ENCODE measurements at places on chromosomes 7 and 10.

DNA sequence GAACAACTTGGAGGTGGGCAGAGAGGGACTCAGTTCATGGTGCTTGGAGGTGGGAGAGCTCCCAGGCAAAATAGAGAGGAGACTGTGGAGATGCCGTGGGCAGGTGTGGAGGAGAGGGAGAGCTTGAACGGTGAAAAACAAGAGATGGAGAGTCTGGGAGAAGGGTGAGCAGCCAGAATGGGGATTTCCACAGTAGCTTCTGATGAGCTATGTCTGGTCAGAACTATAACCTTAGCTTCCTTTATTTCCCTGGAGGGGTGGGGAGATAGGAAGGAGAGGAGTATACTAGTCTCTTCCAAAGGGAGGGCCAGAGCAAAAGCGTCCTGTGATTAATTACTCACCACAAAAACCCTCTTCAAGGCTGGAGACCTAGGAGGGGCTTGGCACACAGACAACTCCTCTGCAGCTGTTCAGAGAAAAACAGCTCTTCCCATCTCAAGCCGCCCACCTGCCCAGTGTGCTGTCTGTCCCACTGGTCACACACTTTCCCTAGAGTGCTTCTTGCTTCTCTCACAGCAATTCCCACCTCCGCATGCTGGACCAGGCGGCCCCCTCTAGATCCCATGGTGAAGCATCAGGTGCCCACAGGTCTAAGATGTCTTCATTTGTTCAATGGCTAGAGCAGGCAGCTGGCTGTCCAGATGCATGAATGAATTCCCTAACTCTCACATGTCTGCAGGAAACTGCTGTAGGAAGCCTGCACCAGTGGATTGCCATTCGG is 41.9 kb downstream of the TAS2R41 start:
- no peak for DNase-seq

- DNase-seq, result no peak
Measured at GRCh38 chr7:73719806-73720169, 319 bp upstream of the STX1A start.

DNA sequence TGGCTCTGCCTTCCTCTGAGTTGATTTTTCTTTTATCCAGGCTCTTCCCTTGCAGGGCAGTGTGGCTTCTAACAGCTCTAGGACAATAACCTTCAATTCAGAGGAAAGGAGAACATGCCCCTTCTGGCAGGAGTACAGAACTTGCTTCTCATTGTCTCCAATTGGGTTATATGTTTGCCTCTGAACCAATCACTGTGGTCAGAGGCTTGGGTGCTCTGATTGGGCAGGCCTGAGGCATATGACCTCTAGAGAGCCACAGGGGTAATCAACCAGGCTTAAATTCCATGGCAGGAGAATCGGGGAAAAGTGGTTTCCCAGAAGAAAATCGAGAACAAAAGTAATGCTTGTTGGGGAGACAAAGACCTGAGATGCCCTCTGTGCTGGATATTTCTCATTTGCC is 240.0 kb downstream of the REEP3 start:
- no peak for DNase-seq

GRCh38 chr7:100604976-100605911 is 3.1 kb downstream of the PCOLCE start:
- no peak for DNase-seq

- no peak for DNase-seq
Measured at GRCh38 chr10:76558996-76559891, 1078.4 kb downstream of the KCNMA1 start.

- no peak for DNase-seq
Measured at GRCh38 chr10:103648636-103649532, 155.4 kb downstream of the NEURL1 start.
